ENCODE measurements at places on chromosomes 11 and 22. TPM values are rescaled to one million over a fixed set of nuclear protein-coding genes. Genes with fewer than 3 reads are reported as not detected.

DNA sequence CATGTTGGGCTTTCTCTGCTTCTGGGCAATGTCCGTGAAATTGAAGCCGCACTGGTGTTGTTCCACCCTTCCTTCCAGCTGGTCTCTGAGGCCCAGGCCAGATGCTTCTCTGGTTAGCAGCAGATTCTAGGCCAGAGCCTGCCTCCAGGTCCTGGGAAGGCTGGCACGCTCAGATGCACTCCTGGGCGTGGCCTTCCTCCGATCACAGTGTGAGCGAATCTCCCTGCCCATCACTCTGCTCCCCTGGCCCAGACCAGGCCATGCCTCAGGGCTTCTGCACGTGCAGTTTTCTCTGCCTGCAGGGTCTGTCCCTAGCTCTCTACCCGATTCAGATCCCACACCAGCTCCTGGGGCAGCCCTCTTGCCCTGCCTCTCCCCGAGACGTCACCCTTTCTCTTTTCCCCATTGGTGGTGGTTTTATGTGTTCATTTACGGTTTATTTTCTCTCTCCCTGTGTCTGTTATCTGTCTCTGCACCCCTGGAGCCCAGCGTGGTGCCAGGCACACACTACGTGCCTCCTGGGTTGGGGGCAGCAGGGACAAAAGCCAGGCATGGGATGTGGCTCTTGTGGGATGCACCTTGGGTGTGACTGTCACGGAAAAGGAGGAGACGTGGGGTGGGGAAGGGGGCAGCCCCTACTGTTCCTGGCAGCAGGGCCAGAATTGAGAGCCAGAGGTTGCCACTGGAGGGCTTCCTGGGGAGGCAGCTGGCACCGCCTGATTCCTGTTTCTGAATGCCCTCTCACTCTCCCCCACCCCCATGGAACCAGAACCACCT is 66.0 kb downstream of the KCNQ1 start:
- H3K27ac ChIP-seq = no peak overlapping the region
- H3K4me1 ChIP-seq = peaks cover 3% of the 10 kb centered on the region
- no peaks in the 10 kb centered on the region for H3K36me3 ChIP-seq
- no peak for DNase-seq

DNA sequence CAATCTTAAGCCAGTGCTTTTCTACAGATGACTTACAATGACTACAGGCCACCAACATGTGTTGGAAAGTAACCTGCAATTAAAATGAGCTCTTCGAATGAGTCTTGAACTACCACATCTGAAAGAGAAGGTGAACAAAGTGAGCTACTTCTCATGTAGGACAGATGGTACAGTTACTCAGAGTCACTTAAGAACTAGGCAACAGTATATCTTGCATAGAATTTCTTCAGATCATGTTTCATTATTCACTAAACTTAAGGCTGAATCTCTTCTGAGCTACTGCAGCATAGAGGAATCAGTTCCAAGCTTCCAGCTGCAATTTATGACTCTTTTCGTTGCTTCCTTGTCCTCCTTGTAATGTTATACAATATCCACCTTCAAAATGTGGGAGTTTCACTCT is 270.9 kb downstream of the TTC28 start:
- DNase-seq = no peak
- no peaks in the 10 kb centered on the region for H3K36me3 ChIP-seq
- no peak overlapping the region for H3K4me3 ChIP-seq
- H3K4me1 ChIP-seq = no peaks in the 10 kb centered on the region

GRCh38 chr11:1560002-1560648 is 11.9 kb downstream of the DUSP8 start:
- H3K36me3 ChIP-seq = peaks cover 2% of the 10 kb centered on the region
- DNase-seq = no peak
- H3K27me3 ChIP-seq = no peaks in the 10 kb centered on the region
- H3K27ac ChIP-seq = no peak overlapping the region

DNA sequence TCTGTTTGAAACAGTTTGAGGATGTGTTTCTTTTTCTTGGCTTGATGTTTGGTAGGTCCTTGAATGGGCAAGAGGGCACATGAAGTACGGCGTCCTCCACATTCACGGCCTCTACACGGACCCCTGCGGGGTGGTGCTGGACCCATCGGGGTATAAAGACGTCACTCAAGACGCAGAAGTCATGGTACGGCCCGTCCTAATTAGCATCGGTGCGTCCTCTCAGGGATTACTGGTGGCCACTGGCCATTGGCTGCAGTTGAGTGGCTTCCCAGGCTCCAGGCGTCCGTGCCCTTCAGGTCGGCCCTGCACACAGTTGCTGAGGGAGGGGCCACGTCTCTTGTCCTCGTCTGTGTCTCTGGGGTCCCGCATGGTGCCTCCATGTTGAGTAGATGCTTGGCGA is 20.8 kb downstream of the FAM118A start:
- H3K27me3 ChIP-seq = no peaks in the 10 kb centered on the region
- no peak overlapping the region for H3K27ac ChIP-seq
- H3K4me3 ChIP-seq = no peak overlapping the region
- peaks cover 7% of the 10 kb centered on the region for H3K4me1 ChIP-seq

- no peaks in the 10 kb centered on the region for H3K27me3 ChIP-seq
- H3K4me3 ChIP-seq = no peak overlapping the region
- peaks cover 16% of the 10 kb centered on the region for H3K36me3 ChIP-seq
- H3K4me1 ChIP-seq = no peaks in the 10 kb centered on the region
- H3K27ac ChIP-seq = no peak overlapping the region
Observed at GRCh38 chr11:72707032-72707431, 32.8 kb upstream of the PDE2A start.

DNA sequence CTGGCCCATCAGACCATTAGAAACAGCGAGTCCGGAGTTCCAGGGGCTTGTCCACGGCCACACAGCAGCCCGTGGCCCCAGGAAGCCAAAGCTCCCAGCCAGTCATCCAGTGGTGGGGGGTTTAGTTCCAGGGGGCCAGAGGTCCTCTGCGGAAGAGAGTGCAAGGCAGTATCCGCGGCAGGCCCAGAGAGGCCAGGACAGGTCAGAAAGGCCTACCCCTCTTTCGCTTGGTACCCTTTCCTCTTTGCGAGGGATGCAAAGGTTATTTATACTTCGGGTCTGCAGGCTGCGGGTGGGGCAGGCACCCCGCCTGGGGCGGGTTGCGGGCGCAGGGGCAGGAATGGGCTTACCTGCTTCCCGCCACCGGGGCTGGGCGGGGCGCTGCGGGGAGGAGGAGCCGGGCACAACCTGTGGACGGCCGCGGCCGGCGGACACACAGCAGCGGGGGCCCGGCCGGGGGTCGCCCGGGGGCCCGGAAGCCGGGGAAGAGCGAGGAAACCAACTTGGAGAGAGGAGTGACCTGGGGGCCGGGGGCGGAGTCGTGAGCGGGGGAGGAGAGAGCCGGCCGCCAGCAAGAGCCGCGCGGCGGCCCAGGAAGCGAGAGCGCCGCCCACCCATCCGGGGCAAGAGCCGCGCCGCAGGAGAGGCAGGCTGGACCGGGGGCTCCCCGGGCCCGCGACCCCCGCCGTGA is at the start of gene SH3BP1:
SH3BP1 (plus strand) TSS at position 600 of the 691 bp plus-strand sequence. CDS start 119 bp downstream, outside the sequence.
- no peaks in the 10 kb centered on the region for H3K27me3 ChIP-seq
- H3K36me3 ChIP-seq = peaks cover 30% of the 10 kb centered on the region
- H3K27ac ChIP-seq = peak within 1 kb of the TSS; percentile 98
- peak; percentile 76 for DNase-seq
- H3K4me1 ChIP-seq = peaks cover 74% of the 10 kb centered on the region

GRCh38 chr11:44515048-44515447 is 50.4 kb upstream of the CD82 start:
- no peaks in the 10 kb centered on the region for H3K36me3 ChIP-seq
- H3K27ac ChIP-seq = no peak overlapping the region
- H3K27me3 ChIP-seq = peaks cover 13% of the 10 kb centered on the region
- no peaks in the 10 kb centered on the region for H3K4me1 ChIP-seq
- no peak for DNase-seq

DNA sequence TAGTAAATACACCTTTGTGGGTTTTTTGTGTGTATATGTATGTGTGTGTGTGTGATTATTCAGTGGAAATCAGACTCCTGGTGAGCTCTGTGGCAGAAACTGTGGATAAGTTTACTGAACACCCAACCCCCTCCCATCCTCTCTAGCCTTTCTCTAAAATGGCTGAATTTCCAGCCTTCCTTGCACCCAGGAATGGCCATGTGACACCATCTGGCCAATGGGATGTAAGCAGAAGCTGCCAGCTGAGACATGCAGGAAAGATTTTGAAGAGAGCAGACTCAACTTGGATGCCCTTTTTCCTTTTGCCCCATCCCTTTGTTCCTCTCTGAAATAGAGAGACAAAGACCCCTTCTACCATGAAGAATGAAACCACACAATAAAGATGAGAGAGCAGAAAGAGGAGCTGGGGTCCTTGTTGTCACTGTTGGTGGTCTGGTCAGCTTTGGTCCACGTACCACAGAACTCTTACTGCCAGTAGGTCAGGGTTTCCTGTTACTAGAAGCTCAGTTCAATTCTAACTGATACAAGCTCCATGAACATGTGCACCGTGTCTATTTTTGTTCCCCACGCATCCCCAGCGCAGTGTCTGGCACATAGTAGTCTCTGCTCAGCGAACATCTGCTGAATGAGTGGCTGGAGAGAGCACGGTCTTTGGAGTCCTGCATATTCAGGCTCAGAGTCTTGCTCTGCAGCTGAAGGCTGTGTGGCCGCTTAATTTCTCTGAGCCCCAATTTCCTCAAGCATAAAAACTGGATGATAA is 57.5 kb downstream of the SEZ6L start:
- no peak overlapping the region for H3K4me3 ChIP-seq
- DNase-seq = no peak

DNA sequence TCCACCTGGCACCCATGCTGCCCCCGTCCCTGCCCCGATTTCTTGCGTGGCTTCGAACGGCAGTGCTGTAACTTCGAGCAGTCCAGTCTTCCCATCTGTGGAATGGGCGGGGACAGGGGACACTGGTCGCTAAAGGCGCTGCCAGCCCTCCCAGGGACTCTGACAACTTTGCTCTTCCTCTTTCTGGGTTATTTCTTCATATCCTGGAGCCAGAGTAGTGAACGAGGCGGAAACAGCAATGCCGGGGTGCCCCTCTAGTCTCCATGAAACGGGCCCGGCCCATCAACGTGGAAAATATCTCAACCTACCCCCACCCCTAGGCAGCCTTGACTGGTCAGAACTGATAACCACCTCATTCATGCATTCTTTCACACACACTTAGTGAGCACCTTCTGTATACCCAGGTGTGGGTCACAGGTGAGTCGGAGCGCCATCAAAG is 42.8 kb downstream of the TRIOBP start:
- peaks cover 12% of the 10 kb centered on the region for H3K4me1 ChIP-seq
- no peak for DNase-seq
- H3K36me3 ChIP-seq = no peaks in the 10 kb centered on the region
- H3K27ac ChIP-seq = no peak overlapping the region

FGF19 gene
- total RNA-seq = not detected

SCT gene
- total RNA-seq = not detected

ACRV1 gene
- not detected for total RNA-seq

LGR4 gene
- 0.09 TPM for total RNA-seq

APOBEC3B gene
- 5.1 TPM for total RNA-seq

All from activated CD8-positive, alpha-beta T cell treated with anti-CD3 and anti-CD28 coated beads for 36 hours (primary cell).